ENCODE measurements at places on chromosomes 1 and 21.

GRCh38 chr1:168084396-168085231 is 52.1 kb downstream of the GPR161 start:
- peak; percentile 18 for DNase-seq

DNA sequence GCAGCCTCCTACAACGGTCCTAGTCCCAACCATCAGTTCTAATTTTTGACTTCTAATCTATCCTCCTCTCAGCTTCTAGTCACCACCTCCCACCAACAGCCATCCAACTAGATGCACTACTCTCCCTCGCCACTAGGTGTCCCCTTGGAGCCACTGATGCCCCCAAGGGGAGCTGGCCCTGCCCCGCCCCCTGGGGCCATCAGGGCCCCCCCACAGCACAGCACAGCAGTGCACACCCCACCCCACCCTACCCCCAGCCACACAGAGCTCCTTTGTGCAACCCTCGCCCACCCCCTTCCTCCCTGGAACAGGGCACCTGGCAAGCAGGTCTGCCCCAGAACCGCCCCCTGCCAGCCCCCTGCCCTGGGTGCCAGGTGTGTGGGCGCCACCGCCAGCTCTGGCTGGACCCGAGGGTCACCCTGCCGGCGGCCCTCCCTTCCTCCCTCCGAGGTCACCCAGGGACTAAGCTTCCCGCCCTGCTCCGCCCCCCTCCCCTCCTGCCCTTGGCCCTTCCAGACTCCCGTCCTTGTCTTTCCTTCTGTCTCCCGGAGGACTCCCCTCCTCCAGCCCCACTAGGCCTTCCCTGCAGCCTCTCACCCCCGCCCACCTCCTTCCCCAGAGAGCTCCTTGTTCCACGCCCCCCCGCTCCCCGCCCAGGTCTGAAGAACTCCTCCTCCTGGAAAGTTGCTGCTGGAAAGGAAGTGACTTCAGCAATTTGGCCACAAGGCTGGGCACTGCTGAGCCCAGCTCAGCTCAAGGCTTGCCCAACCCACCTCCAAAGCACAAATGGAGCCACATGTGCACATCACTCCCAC is 47.0 kb downstream of the AHDC1 start:
- peak; percentile 37 for DNase-seq

DNA sequence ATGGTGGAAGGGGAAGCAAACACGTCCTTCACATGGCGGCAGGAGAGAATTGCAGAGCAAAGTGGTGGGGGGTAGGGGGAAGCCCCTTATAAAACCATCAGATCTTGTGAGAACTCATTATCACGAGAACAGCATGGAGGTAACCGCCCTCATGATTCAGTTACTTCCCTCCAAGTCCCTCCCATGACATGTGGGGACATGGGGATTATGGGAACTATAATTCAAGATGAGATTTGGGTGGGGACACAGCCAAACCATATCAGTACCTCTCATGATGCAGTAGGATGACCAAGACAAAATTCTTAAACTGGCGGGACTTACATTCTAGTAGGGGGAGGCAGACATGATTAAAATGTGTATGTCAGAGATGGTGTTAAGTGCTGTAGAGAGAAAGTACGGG is 38.8 kb downstream of the WNT4 start:
- no peak for DNase-seq

GRCh38 chr1:58249737-58250586 is 296.6 kb downstream of the OMA1 start:
- no peak for DNase-seq

DNA sequence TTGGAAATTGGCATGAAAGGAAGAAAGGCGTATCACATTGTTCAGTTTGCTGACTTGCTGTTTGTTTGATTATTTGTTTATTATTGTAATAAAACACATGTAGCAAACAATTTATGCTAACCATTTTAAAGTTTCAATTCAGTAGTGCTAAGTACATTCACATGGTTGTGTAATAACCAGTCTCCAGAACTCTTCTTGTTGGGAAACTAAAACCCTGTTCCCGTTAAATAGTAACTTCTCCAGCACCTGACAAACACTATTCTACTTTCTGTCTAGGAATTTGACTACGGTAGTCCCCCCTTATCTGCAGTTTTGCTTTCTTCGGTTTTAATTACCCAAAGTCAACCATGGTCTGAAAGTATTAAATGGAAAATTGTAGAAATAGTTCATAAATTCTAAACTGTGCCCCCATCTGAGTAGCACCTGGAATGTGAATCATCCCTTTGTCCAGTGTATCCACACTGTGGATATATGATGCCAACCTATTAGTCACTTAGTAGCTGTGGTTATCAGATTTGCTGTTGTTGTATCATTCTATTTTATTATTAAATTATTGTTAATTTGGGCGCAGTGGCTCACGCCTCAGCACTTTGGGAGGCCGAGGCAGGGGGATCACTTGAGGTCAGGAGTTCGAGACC is 5.5 kb downstream of the MORC3 start:
- DNase-seq: no peak

DNA sequence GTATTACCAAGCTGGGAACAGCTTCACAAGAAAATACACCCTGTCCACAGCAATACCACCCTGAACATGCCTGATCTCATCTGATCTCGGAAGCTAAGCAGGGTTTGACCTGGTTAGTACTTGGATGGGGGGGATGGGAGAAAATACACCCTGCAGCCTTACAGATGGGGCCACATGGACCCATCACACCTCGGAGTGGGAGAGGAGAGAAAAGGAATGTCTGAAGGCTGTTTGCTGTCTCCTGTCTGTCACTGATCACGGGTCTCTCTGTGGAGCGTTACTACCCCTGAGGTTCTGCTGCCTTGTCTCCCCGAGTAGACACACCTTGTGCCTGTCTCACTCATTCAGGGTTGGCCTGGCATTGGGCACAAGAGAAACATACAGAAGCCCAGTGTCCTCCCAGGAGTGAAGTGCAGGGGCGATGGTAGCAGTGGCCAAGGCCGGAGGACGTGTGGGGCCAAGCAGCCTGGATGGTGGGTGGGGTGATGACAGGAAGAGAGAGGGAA is 48.0 kb downstream of the TEX35 start:
- DNase-seq: no peak

DNA sequence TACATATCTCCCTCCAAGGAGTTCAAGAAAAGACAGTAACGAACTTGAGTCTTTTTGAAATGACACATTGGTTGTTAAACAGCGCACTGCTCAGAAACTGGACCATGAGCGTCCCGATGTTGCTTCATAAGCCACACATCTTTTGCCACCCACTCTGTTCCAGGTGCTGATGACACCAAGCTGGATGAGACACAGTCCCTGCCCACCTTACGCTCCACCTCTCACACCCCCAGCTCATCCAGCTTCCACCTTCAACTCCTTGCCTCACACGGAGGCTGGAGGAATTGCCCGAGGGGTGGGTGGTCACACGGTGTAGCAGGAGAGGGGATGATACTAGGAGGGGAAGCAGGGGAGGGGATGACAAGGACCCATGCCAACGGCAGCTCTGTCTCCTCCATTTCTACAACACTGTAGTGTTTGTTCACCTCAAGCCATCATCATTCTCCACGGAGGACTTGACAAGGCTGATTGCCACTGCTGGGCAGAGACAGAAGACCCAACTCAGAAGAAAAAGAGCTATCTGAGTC is 148.5 kb upstream of the TNR start:
- DNase-seq: no peak

DNA sequence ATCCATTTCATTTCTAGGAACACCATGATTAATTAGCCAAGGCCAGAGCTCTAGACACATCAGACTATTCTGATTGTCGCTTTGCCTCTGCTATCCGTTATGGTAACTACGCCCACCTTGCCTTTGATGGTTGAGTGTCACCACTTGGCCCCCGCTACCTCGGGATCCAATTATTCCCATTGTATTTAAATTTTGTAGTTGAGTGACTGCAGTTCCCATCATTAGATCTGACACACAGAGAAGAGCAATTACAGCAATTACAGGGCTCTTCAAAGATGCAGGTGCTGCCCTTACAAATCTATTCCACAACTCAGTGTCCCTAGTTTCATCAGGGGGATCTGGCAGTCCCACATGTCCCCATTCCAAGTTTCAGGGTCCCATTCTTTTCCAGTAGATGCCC is 44.9 kb upstream of the ABCA4 start:
- no peak for DNase-seq

GRCh38 chr1:51119331-51119730 is 17.3 kb downstream of the C1orf185 start:
- no peak for DNase-seq

- no peak for DNase-seq
These were observed 231.1 kb downstream of the CACNA1E start for GRCh38 chr1:181714428-181714827.

- no peak for DNase-seq
These were observed 15.7 kb upstream of the MX2 start for GRCh38 chr21:41345934-41346685.

- DNase-seq: no peak
These were observed 6.4 kb downstream of the HUNK start for GRCh38 chr21:31879241-31879650.

- DNase-seq: no peak
These were observed 5.3 kb upstream of the SLC6A9 start for GRCh38 chr1:44036409-44037139.

DNA sequence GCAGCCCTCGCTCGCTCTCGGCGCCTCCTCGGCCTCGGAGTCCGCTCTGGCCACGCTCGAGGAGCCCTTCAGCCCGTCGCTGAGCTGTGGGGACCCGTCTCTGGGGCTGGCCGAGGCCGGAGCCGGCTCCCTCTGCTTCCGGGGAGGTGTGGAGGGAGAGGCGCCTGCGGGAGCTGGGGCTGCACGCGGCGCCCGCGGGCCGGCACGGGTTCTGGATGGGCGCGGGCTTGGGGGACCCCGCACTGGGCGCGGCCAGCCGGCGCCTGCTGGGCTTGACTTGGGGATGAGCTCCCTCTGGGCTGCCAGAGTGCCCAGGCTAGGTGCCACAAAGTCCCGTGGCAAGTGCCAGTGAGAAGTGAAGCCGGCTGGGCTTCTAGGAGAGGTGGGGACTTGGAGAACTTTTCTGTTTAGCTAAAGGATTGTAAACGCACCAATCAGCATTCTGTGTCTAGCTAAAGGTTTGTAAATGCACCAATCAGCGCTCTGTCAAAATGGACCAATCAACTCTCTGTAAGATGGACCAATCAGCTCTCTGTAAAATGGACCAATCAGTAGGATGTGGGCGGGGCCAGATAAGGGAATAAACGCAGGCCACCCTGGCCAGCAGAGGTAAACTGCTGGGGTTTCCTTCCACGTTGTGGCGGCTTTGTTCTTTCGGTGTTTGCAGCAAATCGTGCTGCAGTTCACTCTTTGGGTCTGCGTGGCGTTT is 20.2 kb downstream of the EXOC8 start:
- DNase-seq: no peak

DNA sequence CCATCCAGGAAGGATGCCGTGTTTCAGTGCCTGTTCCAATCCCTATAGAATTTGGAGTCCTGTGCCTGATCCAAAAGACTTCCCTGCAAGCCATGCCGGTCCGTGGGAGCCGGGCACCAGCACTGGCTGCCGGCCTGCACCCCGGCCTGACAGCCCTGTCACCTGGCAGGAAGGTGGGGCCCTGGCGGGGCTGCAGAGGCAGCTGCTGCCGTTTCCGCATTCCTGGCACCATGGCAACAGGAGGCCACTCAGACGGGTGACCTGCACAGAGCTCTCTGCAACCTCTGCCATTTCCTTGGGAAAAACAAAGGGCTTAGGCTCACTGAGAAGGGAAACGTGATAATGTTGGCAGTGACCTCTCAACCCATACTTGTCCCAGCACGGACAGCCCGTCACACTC is 63.2 kb upstream of the TMEM51 start:
- no peak for DNase-seq

DNA sequence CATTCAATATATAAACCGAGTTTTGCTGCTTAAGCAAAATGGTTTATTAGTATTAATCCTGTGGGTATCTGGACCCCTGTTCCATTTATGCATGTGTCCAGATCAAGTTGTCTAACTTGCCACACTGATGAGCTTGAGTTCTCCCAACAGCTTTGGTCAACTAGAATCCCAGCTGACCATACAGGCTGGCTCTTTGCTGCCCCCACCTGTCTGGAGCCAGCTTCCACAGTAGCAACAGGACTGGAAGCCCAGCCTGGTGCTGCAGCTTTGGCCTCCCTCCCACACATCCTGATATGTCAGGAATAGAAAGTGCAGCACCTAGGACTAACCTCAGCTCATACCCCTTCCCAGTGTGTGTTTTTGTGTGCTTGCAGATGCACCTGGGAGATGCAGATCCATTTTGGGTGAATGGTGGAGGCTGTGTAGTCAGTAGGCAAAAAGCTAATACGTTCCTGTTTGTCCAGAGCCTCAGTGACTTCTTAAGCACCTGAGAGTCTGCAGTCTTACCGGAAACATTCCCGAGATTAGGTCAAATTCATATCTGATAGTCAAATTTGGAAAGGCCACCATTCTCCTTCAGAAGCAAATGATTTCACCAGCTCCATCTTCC is 40.9 kb upstream of the BEND5 start:
- DNase-seq: peak; percentile 13

- DNase-seq: no peak
These were observed 24.9 kb downstream of the HMCN1 start for GRCh38 chr1:185759061-185759460.

DNA sequence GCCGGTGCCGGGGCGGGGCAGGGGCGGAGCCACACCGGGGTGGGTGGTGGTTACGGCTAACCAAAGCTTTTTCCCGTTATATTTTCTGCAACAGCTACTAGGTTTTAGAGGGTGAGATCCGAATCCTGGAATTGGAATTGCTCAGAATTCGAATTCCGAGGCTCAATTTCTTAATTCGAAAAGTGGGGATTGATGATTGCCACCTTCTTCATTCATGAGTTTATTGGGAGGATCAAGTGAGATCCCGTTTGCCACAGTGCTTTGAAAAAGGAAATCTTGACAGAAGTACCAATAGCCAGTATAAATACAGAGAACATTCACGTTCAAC is 207 bp upstream of the SVBP start:
- DNase-seq: no peak

DNA sequence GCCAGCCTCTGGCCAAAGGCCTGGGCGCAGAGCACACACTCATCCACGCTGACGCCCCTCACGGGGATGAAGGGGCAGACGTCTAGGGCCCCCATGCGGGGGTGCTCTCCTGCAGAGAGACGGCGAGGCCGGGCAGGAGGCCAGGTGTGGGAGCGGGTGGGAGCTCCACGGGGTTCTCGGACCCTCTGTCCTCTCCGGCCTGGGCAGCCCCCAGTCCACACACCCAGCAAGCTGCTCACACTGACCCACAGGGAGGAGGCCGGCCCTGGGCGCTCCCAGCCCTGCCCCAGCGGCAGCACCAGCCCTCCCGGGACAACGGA is 2.5 kb downstream of the FTCD start:
- DNase-seq: no peak

GRCh38 chr1:166839600-166840308 is 479 bp downstream of the POGK start:
- DNase-seq: peak; percentile 30
